Mammary epithelial cell (primary cell): ENCODE measurements at places on chromosomes 2 and 18.

DNA sequence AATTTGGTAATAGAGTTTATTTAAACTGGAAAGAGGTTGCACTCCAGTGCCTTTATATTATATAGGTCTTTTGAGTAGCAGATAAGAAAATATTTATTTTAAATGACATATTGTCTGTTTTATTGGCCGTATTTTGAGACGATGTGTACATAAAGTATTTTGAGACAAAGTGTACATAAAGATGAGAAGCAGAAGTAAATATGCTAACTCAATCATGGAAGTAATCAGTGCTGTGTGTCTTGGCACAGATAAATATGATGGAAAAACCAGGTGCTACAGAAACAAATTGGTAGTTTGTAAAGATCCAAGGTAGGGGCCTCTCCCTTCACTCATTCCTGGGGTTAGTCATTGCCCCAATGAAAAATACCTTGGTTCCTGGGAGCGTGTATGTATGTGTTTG, 382.9 kb downstream of the DSEL start:
- no peak for DNase-seq

- DNase-seq = no peak
These were observed 115.3 kb downstream of the METTL8 start for GRCh38 chr2:171318463-171318934.

GRCh38 chr2:109102588-109103233, 26.3 kb upstream of the SH3RF3 start:
- no peak for DNase-seq

DNA sequence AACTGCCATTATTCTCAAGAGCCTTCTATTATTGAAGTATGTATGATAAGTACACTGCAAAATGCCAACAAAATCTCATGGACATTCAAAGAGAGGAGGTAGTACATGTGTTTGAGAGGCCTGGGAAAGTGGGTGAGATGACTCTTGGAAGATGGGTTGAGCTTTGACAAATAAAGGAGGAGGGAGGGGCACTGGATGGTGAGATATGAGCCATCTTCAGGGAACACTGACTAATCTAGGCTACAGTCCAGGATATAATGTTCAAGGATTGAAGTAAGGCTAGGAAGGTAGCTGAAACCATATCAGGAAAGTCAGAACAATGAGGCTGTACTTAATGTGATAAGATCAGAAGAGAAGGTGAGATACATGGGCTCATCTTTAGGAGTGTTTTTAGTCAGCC, 559.7 kb downstream of the ZEB2 start:
- DNase-seq = no peak

- no peak for DNase-seq
These were observed 117.1 kb downstream of the ZFP36L2 start for GRCh38 chr2:43109261-43109743.

GRCh38 chr2:176157499-176158185, 535 bp downstream of the HOXD3 start:
- DNase-seq = no peak

GRCh38 chr2:121648206-121649148, 785 bp downstream of the CLASP1 start:
- peak; percentile 66 for DNase-seq

DNA sequence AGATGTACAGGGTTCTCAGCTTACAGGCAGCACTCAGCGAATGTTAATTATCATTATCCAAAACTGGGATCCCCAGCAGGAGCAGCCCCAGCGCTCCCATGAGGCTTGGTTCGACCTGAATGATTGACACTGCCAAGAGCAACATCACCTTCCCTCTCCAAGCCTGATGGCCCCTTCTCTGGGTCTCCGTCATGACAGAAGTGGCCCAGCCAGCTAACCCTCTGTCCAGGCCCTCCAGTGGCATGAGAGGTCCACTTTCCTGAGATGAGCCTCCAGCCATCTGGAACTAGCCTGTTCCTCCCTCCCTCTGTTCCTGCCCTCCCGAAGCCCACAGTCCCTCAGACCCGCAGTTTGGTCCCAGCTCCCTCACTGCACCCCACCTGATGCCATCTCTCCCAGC, 97.0 kb upstream of the RAB6C start:
- no peak for DNase-seq

DNA sequence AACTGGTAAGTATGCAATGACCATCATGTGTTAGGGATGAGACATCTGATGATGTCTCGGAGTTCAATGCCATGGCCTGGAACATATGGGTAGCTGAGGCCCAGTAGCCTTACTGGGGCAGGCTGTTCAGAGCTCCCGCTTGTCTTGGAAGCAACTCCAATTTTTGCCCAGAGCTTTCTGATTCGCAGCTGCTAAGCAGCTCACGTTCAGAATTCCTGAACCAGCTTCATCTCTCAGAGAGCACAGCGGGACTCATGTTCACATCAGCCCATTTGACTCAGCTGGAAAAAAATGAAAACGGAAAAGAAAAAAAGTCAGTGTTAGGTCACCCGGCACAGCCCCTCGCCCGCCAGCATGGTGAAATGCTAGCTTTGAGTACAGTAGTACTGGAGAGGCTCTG, 16.8 kb upstream of the LRATD1 start:
- DNase-seq = no peak

DNA sequence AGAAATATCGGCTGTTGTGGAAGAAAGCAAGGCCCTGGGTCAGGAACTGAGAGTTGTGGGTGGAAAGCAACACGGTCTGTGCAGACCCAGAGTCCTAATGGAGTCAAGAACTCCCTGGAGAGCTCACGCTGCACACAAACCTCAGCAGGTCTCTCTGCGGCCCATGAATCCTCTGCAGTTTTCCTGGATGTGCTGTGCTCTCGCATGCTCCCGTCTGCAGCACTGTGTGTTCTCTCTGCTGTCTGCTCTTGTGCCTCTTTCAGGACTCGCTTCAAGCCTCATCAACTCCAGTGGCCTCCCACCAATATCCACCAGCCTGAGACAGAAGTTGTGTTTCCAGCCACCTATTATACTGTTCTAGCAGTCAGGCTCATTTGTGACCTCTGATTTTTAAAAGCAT, 24.3 kb downstream of the RNU4ATAC start:
- no peak for DNase-seq

- DNase-seq = no peak
These were observed 40.4 kb downstream of the PTPN2 start for GRCh38 chr18:12843420-12844350.

- no peak for DNase-seq
These were observed 161.8 kb downstream of the DSEL start for GRCh38 chr18:67354692-67355091.

- no peak for DNase-seq
These were observed 269.2 kb downstream of the AGAP1 start for GRCh38 chr2:235762832-235763598.

DNA sequence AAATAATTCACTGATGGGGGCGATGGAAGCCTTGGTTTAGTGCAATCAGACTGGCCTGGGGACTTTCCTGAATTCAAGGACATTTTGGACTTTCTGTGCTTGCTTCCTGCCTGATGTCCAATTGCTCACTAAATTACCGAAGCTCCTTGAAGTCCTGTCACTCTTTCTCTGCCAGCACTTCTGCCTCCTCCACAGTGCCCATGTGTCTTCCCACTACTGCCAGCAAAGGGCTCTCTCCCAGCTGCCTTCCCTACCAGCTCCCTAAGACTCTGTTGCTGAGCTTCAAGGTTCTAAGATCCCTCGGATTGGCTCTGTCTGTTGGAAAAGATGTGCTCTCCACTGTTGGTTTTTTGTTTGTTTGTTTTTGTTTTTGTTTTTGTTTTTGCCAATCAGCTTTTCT, 158.1 kb downstream of the MTCL1 start:
- DNase-seq = no peak

DNA sequence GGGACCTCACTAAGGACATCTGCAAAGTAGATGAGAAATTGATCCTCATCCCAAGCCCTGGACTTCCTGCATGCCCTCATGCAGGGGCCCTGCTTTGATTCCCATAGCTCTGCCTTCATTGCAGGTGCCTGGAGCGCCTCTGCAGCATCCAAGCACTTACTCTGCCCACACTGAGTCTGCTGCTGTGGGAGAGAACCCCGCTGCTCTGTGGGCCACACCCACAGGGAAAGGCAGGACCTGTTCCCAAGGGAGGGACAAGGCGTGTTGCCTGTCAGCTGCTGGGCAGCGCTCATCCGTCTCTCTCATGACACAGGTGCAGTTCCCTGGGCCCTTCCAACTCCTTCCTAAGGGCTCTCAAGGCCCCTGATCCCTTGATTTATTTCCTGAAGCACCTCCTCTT, 266.8 kb upstream of the SMIM21 start:
- no peak for DNase-seq

DNA sequence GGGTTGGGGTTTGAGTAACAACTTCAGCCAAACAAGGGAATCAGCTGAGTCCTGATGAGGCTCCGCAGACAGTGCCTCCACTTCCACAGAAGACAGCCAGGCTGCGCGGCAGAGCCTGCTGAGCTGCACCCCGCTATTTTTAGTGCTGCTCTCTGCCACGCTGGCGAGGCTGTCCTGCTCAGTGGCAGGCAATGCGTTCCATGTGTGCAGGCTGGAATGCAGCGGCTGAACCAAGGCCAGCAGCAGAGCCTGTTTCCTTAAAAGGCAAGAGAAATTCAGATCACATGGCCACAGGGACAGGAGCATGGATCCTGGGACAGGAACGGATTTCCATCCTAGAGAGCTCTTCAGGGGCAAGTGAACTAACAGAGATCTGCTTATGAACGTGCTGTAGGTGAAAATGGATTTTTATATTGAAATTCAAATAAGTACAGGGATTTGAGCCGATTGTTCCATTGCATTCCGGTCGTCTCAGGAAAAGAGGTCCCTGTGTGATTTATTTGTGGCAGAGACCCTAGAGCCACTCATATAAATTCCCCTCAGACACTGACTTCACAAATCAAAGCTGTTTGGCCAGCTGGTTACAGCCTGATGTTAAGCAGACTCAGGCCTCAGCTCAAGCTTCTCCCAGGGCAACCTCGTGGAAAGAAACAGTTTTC, 98.7 kb downstream of the COL6A3 start:
- DNase-seq = no peak

DNA sequence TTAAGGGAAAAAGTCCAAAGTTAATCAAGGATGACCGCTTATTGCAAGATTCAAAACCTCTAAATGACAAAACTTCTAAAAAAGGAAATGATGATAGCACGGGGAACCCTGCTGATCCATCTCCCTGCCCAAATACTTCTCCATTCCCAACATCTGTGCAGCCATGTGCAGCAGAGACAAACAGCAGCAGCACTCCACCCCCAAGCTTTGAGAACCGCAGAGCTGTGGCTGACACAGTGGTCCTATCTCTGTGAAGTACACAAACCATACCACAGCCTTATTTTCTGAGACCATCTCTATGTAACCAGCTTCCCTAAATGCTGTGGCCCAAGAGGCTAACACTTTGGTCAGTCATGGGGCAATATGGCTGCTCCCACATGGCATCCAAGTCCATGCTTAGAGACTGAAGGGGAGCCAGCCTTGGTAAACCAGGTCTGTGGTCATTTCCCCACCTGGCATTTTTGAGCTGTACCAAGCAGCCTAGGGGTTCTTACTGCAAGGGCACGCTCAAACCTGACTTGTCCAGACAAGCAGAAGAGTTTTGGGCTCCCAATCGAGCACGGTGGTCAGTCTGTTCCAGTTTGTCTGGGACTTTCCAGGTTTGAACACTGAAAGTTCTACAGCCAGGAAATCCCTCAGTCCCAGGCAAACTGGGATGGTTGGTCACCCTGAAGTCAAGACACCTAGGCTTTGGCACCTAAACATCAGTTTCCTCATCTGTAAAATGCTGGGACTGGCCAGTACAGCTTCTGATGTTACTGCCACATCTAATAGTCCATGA, 17.1 kb upstream of the NFE2L2 start:
- DNase-seq = peak; percentile 83

DNA sequence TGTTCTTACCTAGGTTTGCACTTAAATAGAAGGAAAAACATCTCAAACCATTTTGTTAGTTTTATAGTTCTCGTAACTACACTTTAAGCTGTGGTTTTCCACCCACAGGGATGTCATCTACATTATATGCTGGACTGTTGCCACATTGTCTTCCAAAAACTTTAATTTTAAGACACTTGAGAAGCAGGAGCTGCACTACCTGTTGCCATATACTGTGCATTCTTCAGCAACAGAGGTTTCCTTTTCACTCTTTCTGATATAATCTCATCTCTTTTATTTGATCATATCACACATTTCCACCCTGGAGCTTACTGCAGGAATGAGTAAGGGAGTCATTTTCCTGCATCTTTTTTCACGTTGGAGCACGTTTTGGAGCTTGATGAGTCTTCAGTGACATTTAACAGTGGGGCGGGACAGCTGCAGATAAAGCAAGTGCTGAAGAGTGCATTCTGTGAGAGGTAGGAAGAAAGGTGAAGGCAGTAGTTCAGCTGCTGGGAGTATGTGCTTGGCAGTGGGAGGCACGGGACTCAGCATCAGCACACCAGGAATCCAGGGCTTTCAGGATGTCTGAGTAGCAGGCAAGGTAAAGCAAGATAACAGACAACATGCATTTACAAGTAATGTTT, 3.8 kb downstream of the LIMS1 start:
- DNase-seq = peak; percentile 78

- no peak for DNase-seq
These were observed 107.8 kb upstream of the PGAP1 start for GRCh38 chr2:197034292-197034691.

- DNase-seq = peak; percentile 81
These were observed 33.9 kb downstream of the FN1 start for GRCh38 chr2:215401896-215402379.

DNA sequence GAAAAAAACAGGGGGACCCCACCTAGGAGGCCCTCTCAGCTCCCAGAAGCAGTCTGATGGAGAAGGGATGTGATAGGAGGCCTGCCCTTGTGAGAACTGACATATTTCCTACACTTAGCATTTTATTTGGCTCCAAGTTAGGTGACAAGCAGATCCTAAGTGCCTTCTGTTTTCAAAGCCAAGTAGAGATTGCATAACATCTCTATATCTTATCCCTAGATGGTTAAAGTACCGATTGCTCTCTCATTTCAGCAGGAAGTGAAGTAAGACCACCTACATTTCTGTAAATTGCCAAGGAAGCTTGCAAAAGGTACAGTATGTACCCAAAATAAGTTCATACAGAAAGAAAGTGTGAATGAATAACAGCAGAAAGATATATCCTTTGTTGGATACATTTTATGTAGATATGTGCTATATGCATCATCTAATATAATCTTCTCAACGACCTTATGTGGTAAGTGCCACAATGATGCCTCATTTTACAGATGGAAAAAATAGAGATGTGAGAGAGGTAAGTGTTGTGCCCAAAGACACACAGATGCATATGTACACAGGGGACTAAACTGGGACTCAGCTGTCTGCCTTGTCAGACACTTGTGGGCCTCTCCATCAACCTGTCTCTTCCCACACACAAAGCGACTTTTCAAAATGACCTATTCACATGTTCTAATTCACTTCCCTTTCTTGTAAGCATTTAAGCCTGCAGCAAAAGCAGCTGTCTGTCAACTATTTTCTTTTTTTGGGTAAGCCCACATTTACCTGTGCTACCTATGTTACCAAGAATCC, 38.9 kb downstream of the DHRS9 start:
- no peak for DNase-seq

GRCh38 chr2:88959480-88960204, 268.2 kb downstream of the RPIA start:
- DNase-seq = peak; percentile 41
